ENCODE measurements at places on chromosomes 3 and 15. TPM values are rescaled to one million over a fixed set of nuclear protein-coding genes. Genes with fewer than 3 reads are reported as not detected.

DNA sequence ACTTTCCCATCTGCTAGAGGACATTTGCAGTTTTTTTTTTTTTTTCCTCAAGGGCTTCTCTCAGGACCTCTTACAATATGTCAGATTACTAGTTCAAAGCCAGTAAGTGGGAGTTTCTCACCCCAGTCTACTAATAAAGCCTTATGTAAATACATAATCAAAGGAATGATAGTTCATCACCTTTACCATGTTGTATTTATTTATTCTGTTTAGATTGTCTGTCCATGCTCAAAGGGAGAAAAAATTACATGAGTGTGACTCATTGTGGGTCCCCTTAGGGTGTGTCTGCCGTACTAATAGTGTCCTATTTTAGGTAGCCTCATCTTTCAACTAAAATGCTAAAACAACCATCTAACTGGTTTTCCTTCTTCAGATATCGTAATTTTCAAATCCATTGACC lies 917.6 kb downstream of the EPHA3 start:
- no peak for DNase-seq

DNA sequence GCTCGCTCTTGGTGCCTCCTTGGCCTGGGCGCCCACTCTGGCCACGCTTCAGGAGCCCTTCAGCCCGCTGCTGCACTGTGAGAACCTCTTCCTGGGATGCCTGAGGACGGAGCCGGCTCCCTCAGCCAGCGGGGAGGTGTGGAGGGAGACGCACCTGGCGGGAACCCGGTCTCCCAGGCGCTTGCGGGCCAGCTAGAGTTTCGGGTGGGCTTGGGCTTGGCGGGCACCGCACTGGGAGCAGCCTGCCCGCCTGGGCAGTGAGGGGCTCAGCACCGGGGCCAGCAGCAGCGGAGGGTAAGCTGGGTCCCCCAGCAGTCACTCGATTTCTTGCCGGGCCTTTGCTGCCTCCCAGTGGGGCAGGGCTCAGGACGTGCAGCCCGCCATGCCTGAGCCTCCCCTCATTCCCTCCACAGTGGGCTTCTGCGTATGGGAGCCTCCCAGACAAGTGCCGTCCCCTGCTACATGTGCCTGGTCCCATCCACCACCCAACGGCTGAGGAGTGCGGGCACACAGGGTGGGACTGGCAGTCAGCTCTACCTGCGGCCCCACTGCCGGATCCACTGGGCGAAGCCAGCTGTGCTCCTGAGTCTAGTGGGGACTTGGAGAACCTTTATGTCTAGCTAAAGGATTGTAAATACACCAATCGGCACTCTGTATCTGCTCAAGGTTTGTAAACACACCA lies 708.7 kb downstream of the VGLL3 start:
- DNase-seq: no peak

GRCh38 chr3:21042184-21042583 lies 708.8 kb downstream of the ZNF385D start:
- no peak for DNase-seq

GRCh38 chr15:62426387-62426956 lies 261.4 kb upstream of the C2CD4B start:
- DNase-seq: no peak

GRCh38 chr15:29773816-29774215 lies 48.5 kb downstream of the TJP1 start:
- DNase-seq: no peak

The MINAR1 gene
- total RNA-seq: 0.34 TPM

DNA sequence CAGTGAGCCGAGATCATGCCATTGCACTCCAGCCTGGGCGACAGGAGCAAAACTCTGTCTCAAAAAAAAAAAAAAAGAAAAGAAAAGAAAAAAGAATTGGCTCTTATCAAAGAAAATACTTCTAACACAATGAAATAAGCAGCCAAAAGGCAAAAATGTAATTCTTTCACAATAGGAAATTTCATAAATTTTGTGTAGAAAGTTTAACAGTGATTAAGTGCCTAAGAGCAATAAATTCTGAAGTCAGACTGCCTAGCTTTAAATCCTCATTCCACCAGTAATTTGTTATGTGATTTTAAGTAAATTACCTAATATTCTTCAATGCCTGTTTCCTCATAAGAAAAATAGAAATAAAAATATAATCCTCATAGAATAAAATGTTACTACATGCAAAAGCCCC lies 24.6 kb downstream of the HLTF start:
- no peak for DNase-seq

- DNase-seq: no peak
These were observed 19.2 kb downstream of the MYNN start for GRCh38 chr3:169792359-169792758.

The PLSCR1 gene
- total RNA-seq: 47.2 TPM

- DNase-seq: no peak
These were observed 156.8 kb downstream of the USP13 start for GRCh38 chr3:179809639-179810038.

The UBA7 gene
- 23.9 TPM for total RNA-seq

DNA sequence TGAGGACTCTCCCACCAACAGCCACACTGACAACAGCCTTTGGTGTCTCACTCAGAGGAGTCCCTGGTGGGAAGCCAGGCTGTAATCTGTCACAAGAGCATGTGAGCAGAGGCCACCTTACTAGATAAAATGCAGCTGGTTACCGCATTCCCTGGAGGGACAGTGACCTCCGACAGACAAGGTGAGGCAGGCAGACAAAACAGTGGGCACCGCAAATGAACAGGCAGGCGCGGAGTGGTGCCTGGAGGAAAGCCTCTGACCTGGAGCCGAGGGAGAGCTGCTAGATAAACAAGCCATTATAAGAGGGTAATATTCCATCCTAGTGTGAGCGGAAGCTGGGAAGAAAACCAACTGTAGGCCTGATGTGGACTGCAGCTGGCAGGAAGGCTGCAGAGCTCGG lies 736.4 kb downstream of the FHIT start:
- peak; percentile 18 for DNase-seq

- DNase-seq: no peak
These were observed 39.0 kb upstream of the POMGNT2 start for GRCh38 chr3:43144761-43145490.

The LRTM1 gene
- not detected for total RNA-seq

GRCh38 chr15:94760348-94760747 lies 529.0 kb downstream of the MCTP2 start:
- DNase-seq: no peak

- no peak for DNase-seq
These were observed 225.9 kb upstream of the CD96 start for GRCh38 chr3:111315930-111316587.

- DNase-seq: no peak
These were observed 153.5 kb upstream of the COL8A1 start for GRCh38 chr3:99484871-99485270.

DNA sequence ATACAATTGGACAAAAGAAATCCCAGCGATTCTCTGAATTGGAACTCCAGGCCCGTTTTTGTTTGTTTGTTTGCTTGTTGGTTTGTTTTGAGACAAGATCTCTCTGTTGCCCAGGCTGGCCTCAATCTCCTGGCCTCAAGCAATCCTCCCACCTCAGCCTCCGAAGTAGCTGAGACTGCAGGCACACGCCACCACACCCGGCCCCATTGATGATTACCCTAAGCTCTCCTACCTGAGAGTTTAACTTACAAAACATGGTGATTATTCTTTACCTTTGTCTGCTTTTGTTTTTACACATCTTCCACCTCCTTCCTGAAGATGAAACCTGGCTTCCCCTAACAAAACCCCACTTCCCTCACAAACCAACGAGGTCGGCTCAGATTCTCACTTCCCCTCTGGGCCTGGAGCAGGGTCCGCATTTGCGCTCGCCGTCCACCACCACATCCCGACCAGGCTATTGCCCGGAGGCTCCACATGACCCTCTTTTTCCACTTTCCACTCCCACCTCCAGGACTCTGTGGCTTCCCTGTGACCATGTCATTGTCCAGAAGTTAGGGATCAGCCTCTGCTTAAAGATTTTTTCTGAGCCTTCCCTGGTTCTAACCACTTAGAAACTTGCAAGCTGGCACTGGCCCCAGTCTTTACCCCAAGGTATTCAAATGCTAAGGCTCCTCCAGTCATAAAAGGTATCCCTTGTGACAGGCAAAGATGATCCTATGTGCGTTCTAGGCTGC lies 14.8 kb downstream of the KLHL6 start:
- DNase-seq: no peak

- DNase-seq: no peak
These were observed 92.3 kb upstream of the FHIT start for GRCh38 chr3:61343543-61343942.

DNA sequence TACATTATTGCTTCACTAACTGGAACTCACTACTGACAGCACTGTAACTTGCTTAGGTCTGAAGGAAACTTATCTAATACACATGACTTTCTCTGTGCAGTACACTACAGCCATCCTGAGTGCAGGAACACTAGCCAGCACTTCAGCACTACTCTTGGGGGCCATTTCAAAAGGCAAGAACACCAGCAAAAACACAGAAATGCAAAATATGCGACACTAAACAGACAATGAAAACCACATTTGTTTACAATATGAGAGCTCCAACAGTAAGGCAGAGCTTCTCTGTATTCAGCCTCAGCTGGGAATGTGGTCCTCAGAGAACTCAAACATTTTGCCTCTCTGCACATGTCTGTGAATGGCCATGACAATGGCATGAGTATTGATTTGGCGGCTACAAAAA lies 109.6 kb downstream of the ARRDC4 start:
- DNase-seq: no peak

DNA sequence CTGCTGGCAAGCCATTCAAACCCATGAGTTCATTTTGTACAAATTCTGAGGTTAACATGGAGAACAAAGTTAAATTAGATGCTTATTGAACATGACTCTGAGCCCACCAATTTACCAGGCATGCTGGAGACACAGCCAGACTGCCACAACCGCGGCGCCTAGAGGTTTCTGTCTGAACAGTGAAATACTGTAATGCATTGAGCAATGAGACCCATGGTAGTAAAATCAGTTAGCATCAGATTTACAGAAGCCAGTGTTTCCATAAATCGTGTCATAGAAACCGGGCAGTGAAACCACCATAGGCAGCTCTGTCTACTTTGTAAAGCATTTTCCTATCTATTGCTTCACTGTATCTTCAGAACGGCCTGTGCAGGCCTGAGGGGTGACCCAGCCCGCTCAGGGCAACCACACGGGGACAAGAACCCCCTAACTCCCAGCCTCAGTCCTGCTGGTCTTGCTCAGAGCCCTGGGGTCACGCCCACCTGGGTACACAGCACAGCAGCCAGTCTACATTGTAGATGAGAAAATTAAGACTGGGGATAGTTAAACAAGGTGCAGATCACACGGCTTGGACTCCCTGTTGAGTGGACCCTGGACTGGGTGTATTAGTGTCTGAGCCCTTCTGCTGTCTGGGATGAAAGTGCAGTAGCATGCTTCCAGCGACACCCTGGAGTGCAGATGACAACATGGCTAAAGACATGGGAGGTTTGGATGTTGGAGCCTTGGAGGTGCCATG lies 44.2 kb downstream of the MGLL start:
- DNase-seq: no peak

The PRSS50 gene
- not detected for total RNA-seq

The SLC12A8 gene
- 0.92 TPM for total RNA-seq

GRCh38 chr15:90519688-90520087 lies 10.0 kb upstream of the CRTC3 start:
- no peak for DNase-seq

The SEMA3F gene
- 12.5 TPM for total RNA-seq

- no peak for DNase-seq
These were observed 82.1 kb downstream of the SMAD3 start for GRCh38 chr15:67147396-67147949.

GRCh38 chr3:94776401-94776915 lies 713.6 kb downstream of the NSUN3 start:
- DNase-seq: no peak

The RASGRP1 gene
- total RNA-seq: 1.6 TPM

The GOLGA8M gene
- 2.5 TPM for total RNA-seq

The FETUB gene
- total RNA-seq: not detected

- no peak for DNase-seq
These were observed 430.0 kb downstream of the SHQ1 start for GRCh38 chr3:72418244-72418643.

- no peak for DNase-seq
These were observed 4.9 kb downstream of the MUC4 start for GRCh38 chr3:195806916-195807231.

The KCNMB3 gene
- total RNA-seq: 2.1 TPM

The POC1A gene
- 2.4 TPM for total RNA-seq

The ZNF717 gene
- total RNA-seq: 8.7 TPM

All from left cardiac atrium (tissue), 4 donors.